BE2C (cell line): ENCODE measurements at places on chromosomes 6 and 20.
A peak's percentile ranks its signal among the peaks of the same experiment; 100 is the strongest.

GRCh38 chr20:53865901-53866793 is 204.2 kb downstream of the BCAS1 start:
- peak; percentile 59 for DNase-seq

GRCh38 chr6:45301348-45302142 is 26.6 kb upstream of the RUNX2 start:
- no peak for DNase-seq

- DNase-seq: no peak
These were observed 208.0 kb upstream of the TAB2 start for GRCh38 chr6:149109397-149110070.

DNA sequence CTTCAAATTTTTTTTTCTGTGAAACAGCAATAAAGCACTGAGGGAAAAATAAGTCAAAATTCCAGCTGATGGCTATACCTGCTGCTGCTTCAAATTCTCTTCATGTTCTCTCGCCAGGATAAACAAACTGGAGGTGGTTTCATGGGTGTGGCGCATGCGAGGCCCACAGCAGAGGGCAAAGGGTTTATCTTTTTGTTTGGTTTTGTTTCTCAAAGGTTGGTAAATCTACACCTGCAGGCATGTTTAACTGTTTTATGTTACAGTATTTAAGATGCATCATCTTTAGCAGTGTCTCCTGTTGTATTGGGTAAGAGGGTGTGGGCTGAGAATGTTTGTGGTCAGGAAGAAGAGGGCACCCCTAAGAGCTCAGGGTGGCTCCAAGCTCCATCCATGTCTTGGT is 342.2 kb downstream of the CDH26 start:
- no peak for DNase-seq

DNA sequence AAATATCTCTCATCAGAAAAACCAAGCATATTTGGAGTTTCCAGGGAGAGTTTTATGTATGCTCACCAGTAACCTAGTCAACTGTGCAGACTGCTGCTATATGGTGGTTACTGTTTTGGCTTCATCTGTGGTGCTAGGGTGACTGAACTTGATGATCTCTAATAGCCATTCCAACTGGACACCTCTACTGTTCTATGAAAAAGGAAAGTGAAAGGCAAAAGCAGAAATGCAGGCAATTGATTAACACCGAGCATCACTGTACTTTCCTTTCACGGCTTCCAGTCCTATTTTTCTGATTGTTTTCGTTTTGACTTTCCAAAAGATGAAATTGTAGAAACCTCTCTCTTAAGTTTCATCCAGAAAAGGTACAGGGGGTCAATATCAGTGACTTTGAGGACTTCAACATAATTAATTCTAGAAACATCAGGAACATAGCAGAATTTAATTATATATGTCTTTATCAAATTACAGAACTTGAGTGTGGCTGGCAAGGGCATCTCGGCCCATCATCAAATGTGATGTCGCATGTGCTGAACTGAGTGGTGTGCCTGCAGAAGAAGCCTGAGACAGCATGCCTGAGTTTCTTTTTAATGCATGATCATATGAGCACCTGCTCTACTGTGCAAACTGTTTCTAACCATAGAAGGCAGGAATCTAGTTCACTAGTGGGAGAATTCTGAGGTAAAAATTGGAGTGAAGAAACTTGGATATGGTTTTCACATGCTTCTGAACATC is 464.3 kb upstream of the FLRT3 start:
- DNase-seq: peak; percentile 70

DNA sequence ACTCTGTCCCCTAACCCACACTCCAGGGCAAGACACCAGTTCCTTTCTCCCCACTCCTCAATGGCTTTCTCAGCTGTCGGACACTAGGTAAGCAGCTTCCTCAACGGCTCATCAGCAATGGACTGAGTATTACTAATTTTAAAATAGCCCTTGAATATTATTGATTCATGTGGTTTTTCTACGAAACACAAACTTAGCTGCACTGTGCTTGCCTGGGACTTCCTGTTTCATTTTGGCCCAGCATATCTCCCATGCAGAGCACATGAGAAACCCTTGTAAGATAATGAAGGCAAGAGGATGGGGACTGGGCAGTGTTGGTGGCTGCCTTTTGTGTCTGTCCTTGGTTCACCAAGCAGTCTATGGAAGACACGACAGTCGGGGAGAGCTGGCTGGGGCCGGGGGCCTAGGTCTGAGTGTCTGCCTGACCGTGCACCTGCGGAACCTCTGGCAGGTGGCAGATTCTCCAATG is 48.9 kb downstream of the RNASET2 start:
- DNase-seq: no peak

GRCh38 chr6:161299726-161300125 is 25.9 kb upstream of the AGPAT4 start:
- no peak for DNase-seq

DNA sequence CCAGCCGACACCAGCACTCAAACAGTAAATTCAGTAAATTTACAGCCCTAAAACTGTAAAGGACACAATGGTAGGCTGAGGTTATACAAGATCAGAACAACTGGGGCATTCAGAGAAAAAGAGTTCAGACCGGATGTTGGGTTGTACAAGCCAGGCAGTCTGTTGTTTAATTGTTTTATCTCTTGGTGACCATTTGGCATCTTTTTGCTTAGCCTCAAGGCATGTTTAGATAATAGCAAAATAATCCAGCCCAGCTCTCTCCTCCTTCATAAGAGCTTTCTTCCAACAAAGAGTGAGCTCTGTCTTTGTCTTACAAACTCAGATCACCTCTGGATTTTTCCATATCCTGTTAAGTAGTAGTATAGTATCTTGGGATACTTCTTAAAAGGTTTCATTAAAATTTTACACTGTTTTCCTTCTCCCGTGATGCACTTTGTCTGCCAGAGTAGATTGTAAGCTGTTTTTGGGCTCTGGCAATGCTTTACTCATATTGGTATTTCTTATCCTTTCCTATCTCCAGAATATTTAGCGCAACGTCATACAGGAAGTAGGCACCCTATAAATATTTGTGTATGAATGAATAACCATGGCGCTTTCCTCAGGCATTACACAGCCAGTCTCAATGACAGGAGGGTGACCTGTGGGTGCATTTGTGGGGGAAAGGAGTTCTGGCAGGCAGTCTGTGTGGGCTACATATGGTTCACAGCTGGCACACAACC is 35.6 kb upstream of the TRAM2 start:
- peak; percentile 53 for DNase-seq

- DNase-seq: no peak
These were observed 12.8 kb downstream of the RGS17 start for GRCh38 chr6:153117986-153118879.

GRCh38 chr6:163531122-163531521 is 116.6 kb downstream of the QKI start:
- DNase-seq: no peak

- no peak for DNase-seq
These were observed 631.1 kb downstream of the KIF16B start for GRCh38 chr20:15942130-15942529.
